ENCODE measurements at places on chromosomes 11 and 22.

GRCh38 chr11:3674189-3674588 lies 3.0 kb upstream of the CHRNA10 start:
- no peak for DNase-seq

GRCh38 chr11:103042161-103042560 lies 49.8 kb downstream of the DCUN1D5 start:
- DNase-seq, result no peak

DNA sequence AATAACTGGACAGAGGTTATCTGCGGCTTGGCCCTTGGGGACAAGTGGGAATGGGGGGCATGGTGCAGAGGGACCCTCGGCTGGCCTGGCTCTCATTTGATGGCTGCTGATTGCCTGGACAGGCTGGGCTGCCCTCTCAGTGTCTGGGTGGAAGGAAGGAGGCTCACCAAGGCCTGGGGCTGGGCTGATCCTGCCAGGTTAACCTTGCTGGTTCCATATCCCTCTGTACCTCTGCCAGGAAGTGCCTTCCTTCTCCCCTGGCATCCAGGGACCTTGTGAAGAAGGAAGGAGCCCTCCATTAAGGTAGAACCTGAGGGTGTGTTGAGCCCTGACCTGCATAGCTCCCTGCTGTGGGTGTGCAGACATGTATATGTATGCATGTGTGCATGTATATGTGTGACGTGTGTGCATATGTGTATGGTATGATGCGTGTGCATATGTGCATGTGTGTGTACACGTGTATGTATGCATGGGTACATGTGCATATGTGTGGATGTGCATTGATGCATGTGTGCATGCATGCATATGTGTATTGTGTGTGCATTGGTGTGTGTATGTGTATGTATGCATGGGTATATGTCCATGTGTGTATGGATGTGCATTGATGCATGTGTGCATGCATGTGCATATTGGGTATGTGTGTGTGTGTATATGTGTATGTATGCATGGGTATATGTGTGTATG lies 433.9 kb downstream of the TBC1D22A start:
- no peak for DNase-seq

DNA sequence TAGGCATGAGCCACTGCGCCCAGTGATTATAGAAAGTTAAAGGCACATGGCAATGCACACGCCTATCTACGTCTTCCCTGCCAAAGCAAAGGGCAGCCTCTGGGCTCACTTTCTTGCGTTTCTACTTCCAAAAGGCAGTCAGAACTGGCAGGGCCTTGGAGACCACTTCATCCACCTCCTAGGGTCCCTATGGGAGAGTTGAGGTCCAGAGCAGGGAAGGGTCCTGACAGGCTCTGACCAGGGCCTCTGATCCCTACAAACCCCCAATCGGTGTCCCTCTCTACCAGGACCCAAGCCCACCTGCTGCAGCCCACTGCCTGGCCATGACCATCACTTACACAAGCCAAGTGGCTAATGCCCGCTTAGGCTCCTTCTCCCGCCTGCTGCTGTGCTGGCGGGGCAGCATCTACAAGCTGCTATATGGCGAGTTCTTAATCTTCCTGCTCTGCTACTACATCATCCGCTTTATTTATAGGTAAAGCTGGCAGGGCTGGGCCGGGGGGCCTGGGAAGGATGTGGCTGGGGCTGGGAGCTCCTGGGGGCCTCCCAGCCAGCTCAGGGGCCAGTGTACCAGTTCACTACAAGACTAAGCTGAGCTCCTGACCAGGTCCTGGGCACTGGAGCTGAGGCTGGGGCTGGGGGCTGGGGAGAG lies 1.5 kb downstream of the BEST1 start:
- no peak for DNase-seq

GRCh38 chr11:27573024-27573423 lies 66.5 kb upstream of the LIN7C start:
- no peak for DNase-seq

- peak; percentile 89 for DNase-seq
Measured at GRCh38 chr11:35525501-35526175, at the start of gene PAMR1. Gene PAMR1 (minus strand): TSS chr11:35525616. CDS start chr11:35525585, 31 bp downstream.

DNA sequence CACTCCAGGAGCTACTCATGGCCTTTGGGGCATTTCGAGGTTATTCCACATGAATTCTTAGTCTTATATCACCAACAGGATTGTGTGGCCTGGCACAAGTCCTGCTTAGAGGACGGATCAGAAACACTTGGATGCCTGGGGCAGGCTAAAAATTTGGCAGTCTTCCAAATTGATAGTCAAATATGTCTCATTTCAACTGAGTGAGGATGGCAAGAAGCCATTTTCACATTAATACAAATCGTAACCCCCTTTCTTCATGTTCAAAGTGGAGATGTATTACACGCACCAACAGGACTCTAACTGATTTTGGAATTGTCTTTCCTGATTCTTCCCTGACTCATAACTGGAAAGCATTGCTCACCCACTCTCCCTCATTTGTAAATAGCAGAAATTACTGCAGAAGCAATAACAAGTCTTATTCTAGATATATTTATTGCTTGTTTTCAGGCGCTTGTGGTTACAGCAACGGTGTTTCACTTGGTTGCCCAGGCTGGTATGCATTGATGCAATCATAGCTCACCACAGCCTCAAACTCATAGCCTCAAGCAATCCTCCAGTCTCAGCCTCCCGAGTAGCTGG lies 10.3 kb upstream of the CCDC86 start:
- DNase-seq, result no peak

GRCh38 chr11:64762277-64762673 lies 2.5 kb upstream of the PYGM start:
- DNase-seq, result no peak

DNA sequence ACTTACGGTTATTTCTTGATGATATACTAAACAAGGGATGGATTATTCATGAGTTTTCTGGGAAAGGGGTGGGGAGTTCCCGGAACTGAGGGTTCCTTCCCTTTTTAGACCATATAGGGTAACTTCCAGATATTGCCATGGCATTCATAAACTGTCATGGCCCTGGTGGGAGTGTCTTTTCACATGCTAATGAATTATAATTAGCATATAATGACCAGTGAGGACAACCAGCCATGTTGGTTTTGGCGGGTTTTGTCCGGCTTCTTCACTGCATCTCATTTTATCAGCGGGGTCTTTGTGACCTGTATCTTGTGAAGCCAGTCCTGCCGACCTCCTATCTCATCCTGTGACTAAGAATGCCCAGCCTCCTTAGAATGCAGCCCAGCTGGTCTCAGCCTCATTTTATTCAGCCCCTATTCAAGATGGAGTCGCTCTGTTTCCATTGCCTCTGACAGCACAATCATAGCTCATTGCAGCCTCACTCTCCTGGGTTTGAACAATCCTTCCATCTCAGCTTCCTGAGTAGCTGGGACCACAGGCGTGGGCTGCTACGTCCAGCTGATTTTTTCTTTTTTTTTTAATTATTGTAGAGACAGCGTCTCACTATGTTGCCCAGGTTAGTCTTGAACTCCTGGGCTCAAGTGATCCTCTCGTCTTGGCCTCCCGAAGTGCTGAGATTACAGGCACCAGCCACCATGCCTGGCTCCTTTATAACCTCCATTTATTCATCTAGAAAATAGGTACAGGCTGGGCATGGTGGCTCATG lies 52.6 kb upstream of the EMID1 start:
- no peak for DNase-seq

All from GM23338 (cell line).